ENCODE measurements at places on chromosomes 5 and 9.

DNA sequence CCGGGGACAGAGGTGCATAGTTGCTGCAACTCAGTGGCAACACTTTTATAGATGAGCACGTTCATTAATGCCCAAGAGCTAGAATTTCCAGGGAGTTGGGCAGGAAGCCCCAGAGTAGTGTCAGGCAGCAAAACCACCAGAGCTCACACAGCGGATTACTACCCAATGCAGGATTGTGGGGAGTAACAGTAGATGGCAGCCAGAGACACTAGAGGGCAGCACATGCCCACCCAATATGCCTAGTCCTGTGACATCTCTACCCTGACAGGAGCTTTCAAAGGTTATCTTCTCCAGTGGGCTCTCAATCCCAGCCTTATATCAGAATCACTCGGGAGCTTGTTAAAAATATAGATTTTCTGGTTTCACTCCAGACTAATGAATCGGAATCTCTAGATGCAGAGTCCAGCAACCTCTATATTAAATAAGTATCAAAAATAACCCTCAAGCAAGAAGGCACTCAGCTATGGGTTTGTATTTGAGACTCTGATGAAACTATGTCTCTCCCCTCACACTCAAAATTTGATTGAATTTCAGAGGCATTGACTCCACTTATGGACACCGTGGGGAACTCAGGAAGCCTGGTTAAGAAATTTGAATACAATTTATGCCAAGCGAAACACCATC lies 58.4 kb upstream of the PHF24 start:
- peak; percentile 68 for DNase-seq

DNA sequence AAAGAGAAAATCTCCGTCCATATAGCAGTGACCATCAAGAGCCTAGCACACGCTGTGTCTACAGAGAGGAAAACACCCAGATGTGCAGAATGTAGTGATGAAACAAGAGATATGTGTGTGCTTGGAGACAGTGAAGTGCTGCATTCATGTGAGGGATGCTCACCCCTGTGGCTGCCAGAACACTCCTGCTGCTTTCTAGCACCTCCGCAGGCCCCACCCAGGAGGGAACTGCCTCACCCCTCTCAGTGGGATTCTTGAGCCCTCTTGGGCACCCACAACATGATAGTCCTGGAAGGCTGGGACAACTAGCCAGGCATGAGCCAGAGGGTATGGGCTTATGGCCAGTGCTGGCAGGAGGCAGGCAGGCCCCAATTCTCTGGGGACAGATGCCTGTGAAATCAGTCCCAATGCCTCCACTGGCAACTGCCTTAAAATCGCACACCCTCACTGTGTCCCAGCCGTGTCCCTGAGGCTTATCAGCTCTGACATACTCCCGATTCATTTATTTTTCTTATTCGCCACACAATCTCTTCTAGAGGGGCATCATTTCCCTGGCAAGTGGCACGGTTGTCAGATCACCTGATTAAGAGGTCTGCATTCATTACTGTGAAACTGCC lies 73.2 kb upstream of the FSTL4 start:
- DNase-seq = no peak

DNA sequence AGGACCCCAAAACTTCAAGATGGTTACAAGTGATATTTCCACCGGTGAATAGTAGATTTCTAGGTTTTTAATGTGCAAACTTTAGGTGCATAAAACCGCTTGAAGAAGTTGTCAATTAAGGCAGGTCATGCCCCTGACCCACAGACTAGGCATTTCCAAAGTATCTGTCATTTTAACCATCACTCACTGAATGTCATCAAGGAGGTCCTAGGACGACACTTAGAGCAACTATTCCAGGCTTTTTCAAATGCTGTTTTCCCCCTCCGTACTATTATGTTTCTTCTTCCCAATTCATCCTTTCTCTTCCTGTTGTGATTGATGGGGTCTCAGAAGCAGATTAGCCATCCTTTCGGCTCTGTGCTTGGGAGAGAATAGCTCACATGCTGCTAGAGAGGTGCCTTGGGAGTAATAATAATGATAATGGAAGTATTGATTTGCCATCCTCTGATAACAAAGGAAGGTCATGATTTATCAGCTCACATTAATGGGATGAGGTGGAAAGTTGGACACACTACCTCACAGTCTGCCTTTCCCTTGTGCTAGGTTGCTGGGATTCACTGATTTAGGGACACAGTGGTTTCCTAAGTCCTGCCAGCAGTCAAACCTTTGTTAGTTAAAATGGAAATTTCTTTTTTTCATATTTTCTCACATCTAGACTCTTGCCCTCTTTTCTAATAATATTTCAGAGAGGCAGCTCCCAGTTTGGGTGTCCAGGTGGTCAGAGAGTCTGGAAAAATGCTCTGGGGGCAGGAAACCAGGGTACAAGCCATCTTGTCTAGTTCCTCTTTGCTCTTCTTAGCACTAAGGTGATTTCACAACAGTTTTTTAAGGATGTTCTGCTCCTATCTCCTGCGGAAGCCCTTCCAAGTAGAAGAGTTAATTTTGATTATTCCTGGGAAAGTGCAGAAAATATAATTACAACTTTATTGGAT lies 67.0 kb downstream of the PTTG1 start:
- no peak for DNase-seq

DNA sequence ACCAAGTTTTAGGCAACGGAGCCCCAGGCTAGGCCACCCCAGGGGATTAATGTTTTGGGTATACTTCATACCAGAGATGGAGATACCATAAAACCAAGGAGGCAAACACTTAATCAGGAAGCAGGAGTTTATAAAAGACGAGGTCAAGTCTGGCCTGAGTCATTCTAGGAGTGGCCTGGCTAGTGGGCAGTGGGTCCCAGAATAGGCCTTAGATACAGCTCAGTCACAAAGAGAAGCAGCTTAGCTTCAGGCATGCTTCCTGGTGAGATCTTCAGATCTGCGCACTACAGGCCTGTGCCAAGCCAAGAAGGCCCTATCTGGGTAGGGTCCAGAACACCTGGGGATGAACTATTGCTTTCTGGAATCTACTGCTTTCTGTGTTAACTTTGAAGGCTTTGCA lies 20.6 kb upstream of the NR5A1 start:
- DNase-seq = no peak

DNA sequence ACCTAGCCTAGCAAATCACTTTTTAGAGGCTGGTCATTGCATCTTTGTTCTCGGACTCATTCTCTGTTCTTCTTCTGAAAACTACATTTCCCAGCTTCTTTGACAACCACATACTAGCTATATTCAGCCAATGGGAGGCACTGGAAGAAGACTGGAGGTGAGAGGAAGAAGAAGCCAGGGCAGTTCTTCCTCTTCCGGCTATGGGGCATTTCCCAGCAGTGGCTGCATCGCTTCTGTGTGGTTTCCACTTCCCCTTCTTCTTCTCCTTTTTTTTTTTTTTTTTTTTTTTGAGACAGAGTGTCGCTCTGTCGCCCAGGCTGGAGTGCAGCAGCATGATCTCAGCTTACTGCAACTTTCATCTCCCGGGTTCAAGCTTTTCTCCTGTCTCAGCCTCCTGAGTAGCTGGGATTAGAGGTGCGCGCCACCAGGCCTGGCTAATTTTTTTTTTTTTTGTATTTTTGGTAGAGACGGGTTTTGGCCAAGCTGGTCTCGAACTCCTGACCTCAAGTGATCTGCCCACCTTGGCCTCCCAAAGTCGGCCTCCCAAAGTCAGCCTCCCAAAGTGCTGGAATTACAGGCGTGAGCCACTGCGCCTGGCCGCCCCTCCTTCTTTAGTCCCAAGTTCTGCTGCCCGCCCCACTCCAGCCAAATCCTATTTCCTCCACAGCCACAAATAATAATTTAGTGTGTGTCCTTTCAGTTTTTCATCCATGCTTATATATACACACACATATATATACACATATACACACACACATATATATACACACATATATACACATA lies 6.9 kb upstream of the UBAP1 start:
- DNase-seq = no peak

DNA sequence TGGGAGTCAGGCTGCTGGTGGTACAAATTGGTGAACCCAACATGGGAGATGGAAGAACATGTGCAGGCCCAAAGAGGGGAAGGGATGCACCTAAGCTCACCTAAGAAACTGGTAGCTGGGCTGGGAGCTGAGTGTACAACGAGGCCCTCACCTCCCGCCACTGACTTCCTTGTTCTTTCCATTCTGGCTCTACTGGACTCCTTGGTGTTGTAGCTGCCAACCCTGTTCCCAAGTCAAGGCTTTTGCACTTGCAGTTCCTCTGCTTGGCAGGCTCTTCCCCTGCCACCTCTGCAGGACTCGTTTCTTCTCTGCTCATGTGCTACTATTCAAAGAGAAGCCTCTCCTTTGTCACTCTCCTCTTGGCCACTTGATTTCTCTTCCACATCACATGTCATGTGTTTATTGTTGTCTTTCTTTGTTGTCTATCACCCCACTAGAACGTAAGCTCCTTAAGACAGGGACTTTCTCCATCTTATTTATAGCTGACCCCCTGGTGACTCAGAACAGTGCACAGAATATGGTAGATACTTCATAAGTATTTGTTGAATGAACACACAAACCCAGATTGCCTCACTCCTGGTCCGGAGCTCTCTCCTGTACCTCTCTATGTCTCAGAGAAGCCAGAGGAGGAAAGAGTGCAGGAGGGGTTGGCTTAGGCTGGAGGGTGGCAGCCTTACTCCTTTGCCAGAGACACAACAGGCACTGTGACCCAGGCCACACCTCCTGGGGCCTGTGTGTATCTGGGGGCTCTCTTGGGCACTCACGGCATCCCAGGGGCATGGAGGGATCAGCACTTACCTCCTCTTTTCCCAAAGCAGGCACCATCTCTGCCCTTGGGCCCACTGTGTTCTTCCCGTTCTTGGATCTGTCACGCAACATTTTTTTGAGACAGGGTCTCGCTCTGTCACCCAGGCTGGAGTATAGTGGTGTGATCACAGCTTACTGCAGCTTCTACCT lies 5.2 kb upstream of the SPINK4 start:
- DNase-seq = no peak

DNA sequence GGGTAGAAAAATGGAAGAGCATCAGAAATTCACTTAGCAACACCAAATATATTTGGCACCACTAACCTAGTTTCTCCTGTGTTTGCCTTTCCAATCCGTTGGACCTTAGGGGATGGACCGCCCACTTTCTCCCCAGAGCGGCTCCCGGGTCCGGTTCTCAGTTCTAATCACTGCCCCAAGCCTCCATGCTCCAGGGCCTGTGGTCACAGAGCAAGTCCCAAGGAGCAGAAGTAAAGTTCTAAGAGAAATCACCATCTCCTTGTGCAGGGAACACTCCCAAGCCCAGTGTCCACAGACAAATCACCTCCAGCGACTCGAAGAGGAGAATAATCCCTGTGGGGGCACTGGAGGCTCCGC lies 728 bp upstream of the SLC1A1 start:
- no peak for DNase-seq

GRCh38 chr9:131234799-131235479 lies 41.4 kb downstream of the FAM78A start:
- DNase-seq = no peak

DNA sequence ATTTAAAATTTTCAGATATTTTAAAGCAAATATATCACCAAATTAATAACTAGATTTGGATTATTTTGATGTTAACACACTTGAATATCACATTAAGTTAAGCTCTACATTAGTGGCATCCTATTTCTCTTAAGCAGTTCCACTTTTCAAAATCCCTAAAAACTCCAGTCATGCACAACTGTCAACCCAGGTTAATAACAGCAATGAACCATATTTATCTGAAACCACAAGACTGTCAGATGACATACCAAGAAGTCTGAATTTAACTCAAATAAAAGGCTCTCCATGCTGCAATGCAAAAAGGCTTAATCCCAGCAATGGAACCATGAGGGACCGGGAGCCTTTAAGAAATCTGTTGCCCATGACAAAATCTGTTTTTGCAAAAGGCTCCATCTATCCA lies 27.5 kb downstream of the FNIP1 start:
- no peak for DNase-seq

DNA sequence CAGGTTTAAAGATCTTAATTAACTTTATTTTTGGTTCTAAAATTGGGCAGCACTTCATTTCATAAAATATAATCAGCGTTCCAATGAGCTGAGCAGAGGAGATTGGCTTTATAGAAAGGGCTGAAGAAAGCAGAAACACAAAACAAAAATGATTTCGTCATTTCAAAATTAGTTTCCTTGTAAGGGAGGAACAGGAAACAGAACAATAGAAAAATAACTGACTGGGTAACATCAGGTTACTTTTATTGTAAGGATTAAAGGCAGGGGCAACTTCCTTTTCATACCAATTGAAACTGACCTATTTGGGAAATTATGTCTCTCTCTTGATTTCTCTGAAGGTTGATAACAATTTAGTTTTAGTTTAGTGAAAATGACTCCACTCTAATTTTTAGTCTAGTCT lies 157.1 kb downstream of the ATP10B start:
- DNase-seq = no peak

- DNase-seq = no peak
Measured at GRCh38 chr5:15487228-15487627, 12.8 kb upstream of the FBXL7 start.

DNA sequence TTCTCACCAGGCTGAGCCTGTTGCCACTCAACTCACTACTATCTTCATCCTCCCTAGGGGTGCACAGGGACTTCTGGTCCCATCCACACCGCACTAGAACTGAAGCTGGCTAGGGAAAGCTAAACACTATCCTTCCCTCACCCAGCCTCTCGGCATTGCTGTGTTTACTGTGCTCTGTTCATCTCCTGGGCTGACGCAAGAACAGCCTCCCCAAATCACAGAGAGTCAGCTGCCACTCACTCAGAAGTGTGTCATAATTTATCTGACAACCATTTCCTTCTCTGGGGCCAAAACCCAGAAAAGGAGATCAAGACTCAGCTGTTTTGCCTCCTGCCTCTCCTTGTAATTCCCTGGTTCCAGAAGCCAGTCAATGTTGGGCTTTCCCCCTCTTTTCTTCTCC lies 92.8 kb downstream of the ARHGEF28 start:
- DNase-seq = no peak

DNA sequence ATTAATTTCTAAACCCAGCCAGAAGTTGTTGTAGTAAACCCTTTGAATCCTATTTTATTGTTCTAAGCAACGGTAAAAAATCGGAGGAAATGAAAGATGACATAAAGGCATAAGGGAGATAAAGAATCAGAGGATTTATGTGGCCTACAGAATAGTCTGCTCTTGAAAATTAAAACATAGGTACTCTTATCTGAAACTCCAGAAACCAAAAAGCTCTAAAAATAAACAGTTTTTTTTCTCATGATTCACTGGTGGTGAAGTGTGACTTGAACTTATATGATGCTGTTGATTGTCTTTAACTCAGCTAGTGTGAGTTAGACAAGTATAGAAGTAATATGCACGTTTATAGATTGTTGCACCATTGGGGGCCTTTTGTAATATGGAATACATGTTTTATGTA lies 80.3 kb downstream of the HSD17B4 start:
- DNase-seq = no peak

DNA sequence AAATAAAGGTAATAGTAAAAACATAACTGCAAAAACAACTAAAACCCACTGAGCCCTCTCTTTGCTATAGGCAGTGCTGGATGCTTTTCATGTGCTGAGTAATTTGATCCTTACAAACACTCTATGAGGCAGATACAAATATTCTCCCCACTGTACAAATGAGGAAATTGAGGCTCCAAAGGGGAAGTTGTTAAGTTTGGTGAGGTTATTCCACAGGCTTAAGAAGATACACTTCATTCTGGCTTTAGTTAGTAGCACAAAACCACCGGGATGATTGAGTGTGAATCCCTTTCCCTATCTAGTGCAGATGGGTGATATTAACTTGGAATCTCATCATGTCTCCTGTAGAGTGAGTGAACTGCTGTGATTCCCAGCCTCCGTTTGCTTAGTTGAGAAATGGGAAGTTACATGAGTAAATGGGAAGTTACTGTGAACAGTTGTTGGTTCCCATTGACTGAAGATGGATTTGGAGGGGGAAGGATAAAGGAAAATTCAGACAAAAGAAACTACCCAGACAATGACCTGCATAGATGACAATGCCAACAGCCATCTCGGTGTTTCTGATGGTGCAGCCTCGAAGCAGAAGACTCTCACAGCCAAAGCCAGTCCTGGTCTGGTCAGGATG lies 208.3 kb downstream of the ATP10B start:
- no peak for DNase-seq

All from stimulated activated CD4-positive, alpha-beta T cell treated with anti-CD3 and anti-CD28 coated beads, Interleukin-12 subunit alpha, Interleukin-12 subunit beta, amount 100 ng/mL, for 24 hours (primary cell).